ENCODE measurements at places on chromosomes 2 and 18.

GRCh38 chr2:100856732-100857131 lies 36.8 kb downstream of the NPAS2 start:
- no peak for DNase-seq

GRCh38 chr2:26483957-26484565 lies 6.1 kb upstream of the OTOF start:
- no peak for DNase-seq

GRCh38 chr18:70313640-70314039 lies 24.8 kb downstream of the SOCS6 start:
- DNase-seq: no peak

DNA sequence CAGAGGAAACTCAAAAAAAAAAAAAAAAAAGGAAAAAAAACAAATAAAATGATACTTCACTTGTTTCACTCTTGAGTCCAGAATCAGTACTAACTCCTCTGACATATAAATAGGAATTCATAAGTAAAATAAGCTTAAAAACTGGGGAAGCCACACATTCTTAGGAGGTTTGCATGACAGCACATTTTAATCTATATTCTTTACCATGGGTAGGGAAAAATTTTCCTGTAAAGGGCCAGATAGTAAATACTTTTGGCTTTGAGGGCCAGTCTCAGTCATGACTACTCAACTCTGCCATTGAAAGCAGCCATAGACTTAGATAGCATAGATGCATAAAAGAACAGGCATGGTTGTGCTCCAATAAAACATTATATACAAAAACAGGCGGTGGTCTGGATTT lies 145.2 kb downstream of the BCL11A start:
- DNase-seq: no peak

GRCh38 chr2:190834890-190835208 lies 45.8 kb upstream of the GLS start:
- DNase-seq: no peak

- no peak for DNase-seq
Observed at GRCh38 chr2:205509655-205510054, 172.6 kb upstream of the NRP2 start.

- DNase-seq: no peak
Observed at GRCh38 chr2:61179701-61180639, 18.0 kb downstream of the C2orf74 start.

- DNase-seq: no peak
Observed at GRCh38 chr2:101830555-101830954, 133.0 kb downstream of the MAP4K4 start.

DNA sequence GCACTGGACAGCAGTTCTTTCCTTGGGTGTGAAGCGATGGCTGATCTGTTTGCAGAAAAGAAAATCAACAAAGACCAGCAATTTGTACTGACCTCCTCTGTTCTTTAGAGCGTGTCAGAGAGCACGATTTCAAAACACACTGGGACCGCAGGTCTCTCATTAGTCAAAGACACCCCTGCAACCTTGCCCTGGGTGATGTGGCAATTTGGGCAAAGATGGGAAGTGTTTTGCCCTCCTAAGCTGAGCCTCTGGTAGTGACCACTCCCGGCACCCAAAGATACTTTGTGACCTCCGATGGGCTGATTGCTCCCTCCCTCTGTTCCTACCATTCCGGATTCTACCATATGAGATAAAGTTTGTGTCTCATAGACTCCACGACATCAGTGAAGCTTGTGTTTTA lies 18.2 kb upstream of the CLIP4 start:
- no peak for DNase-seq

DNA sequence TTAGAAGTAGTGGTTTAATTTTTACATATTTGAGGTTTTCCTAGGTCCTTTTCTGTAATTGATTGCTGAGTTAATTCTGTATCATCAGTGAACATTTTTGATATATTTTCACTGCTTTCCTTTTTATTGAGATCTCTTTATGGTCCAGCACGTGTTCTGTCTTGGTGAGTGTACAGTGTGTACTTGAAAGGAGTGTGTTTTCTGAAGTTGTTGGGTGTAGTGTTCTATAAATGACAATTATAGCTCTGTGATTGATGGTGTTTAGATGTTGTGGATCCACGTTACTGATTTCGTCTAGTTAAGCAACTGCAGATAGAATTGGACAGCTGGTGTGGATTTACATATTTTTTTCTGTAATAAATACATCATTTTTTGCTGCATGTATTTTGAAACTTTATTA lies 32.7 kb downstream of the AGFG1 start:
- no peak for DNase-seq

- no peak for DNase-seq
Observed at GRCh38 chr2:219282943-219283581, 3.9 kb downstream of the DNAJB2 start.

DNA sequence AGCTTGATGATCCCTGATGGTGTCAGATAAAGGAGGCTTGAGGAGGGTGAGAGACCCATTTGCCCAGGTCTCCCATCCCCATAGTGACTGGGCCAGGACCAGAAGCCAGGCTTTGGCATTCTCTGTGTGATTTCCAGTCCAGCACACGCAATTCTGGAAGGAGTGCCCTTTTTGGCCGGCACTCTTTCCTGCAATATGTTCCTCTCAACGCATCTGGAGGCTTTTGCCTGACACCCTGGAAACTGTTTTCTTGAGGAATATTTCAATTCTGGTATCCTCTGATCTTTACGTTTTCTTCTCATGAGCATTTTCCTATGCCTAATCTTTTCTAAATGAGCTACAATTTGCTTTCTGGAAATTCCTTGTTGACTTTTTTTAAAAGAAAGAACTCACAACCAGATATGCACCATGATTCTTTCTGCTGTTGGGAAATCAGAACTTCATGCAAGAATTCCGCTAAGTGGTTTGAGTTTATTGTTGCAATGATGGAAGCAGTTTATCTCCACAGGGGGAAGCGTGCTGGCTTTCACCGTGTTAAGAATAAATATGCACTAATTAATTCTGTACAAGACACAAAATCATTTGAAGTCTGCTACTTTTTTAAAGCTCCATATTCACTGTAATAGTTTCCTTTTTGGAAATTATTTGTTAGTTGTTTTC lies 143.7 kb downstream of the NAPG start:
- no peak for DNase-seq

DNA sequence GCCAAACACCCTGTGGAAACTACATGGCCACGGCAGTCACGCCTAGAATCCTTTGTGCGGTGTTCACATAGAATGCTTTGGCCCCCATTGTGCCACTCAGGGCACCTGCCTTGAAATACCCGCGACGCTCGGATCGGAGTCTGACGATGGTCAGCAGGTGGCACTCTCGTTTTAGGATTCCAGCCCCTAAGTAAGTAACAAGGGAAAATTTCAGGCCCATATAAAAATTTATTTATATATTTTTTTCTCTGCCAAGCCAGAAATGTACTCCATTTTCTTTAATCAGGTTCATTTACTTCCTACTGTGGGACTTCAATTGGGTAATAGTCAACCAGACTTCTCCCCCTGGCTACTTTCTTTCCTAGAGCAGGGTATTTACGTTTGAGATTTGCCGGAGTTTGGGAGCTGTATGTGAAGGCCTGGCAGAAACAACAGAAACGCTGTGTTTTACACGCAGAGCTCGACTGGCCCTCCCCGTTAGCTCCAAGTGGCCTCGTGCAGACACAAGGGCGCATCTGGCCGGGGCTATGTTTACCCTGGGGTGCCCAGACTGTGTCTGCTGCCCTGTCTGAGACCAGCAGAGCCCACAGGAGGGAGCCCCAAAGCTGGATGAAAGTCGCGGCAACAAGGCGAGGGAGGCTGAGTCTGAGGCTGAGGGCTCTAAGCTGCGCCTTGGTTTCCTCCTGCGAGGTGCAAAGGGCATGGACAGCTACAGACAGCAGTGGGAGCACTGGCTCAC lies 41.6 kb downstream of the LRRC30 start:
- DNase-seq: peak; percentile 23

DNA sequence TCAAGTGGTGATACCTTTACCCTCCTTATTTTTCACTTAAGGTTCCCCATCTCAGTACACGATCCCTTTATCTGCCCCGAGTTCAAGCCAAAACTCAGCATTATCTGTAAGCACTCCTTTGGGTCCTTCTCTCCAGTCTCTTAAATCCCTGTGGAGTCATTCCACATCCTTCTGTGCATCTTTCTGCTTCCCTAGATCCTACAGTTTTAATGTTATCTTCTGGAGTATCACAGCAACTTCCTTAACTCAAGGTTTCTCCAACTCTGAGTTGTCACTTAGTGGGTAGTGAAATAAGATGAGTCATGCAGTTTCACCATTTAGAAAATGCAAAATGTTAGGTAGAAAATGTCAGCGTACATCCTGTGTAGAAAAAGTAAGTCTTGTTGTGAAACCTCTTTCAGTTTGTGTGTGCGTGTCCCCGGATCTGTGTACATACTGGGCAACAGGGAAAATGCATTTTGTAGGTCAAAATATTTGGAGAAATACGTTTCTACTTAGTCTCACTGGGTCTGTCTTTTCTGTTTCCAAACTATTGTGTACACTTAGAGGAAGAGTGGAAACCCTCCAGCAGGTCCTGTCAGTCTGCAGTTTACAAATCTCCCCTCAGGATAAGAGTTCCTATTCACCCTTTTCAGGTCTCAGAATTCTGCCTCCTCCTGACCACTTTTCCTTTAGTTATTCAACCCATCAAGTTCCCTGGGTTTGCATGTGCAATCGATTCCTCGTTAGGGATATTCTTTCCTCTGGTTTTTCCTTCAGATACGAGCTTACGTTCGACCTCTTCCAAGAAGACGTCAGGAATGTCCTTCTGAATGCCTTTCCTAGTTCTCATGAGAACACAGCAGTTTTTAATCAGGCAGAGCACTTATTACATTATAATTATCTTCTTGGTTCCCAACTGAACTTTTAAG lies 154.8 kb downstream of the TGIF1 start:
- DNase-seq: no peak

GRCh38 chr18:75330308-75330707 lies 97.2 kb downstream of the SMIM21 start:
- DNase-seq: no peak

GRCh38 chr2:101805152-101806088 lies 107.9 kb downstream of the MAP4K4 start:
- DNase-seq: no peak

Measured in NCI-H187 (cell line).